ENCODE measurements at places on chromosomes 13 and 19.

DNA sequence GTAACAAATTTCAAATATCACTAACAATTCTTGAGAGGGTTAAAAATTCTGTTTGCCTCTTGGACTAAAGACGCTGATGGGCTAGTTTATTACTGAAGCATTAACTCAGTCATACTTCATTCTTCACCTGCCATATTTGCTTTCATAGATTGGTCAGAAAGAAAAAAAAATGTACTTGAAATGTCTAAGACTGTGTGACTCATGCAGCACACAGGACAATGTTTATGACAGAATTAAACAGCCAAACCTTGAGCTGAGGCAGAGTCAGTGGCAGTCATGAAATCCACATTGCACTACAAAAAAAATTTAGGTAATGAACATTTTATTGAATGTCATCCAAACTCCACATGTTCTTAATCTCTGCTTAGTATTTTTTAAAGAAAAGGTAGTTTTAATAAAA is 135.6 kb downstream of the PRR20E start:
- no peak for DNase-seq

GRCh38 chr19:47411101-47411500 is 8.2 kb downstream of the MEIS3 start:
- no peak for DNase-seq

- no peak for DNase-seq
Measured at GRCh38 chr19:35216833-35217648, 11.5 kb downstream of the FAM187B start.

GRCh38 chr13:50123862-50124535 is 108.8 kb downstream of the KCNRG start:
- peak; percentile 89 for DNase-seq

GRCh38 chr13:93660391-93661063 is 433.9 kb downstream of the GPC6 start:
- no peak for DNase-seq

GRCh38 chr13:40123962-40124632 is 468.6 kb downstream of the COG6 start:
- DNase-seq, result no peak

- no peak for DNase-seq
Measured at GRCh38 chr13:82963226-82964099, 918.8 kb downstream of the SLITRK1 start.

- DNase-seq, result no peak
Measured at GRCh38 chr13:22311734-22312404, 641.0 kb downstream of the FGF9 start.

DNA sequence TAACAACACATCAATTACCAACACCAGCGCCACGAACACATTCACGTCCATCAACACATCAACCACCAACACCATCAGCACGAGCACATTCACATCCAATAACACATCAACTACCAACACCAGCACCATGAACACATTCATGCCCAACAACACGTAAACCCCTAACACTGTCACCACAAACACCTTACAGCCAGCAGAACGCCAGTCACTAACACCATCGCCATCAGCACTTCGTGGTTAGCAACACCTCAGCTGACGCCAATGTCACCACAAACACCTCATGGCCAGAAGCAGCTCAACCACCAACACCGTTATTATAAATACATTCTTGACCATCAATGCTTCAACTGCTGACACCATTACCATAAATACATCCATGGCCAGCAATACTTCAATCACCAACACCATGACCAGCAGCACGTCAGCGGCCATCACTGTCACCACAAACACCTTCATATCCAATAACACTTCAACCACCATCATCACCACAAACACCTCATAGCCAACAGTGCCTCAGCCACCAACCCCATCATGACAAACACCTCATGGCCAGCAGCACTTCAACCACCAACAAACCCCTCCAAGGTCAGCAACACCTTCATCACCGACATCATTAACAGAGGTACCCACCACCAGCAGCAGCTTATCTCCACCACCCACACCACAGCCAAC is 9.4 kb downstream of the FCER2 start:
- DNase-seq, result no peak
